ENCODE measurements at places on chromosomes 3 and 15.

- DNase-seq: no peak
Observed at GRCh38 chr3:178436773-178437172, 99.5 kb upstream of the KCNMB2 start.

- DNase-seq: no peak
Observed at GRCh38 chr15:44468709-44469385, 41.4 kb downstream of the CTDSPL2 start.

- no peak for DNase-seq
Observed at GRCh38 chr3:24352893-24353553, 141.6 kb downstream of the THRB start.

GRCh38 chr3:9254764-9255163 is 5.3 kb upstream of the SRGAP3 start:
- DNase-seq: no peak

DNA sequence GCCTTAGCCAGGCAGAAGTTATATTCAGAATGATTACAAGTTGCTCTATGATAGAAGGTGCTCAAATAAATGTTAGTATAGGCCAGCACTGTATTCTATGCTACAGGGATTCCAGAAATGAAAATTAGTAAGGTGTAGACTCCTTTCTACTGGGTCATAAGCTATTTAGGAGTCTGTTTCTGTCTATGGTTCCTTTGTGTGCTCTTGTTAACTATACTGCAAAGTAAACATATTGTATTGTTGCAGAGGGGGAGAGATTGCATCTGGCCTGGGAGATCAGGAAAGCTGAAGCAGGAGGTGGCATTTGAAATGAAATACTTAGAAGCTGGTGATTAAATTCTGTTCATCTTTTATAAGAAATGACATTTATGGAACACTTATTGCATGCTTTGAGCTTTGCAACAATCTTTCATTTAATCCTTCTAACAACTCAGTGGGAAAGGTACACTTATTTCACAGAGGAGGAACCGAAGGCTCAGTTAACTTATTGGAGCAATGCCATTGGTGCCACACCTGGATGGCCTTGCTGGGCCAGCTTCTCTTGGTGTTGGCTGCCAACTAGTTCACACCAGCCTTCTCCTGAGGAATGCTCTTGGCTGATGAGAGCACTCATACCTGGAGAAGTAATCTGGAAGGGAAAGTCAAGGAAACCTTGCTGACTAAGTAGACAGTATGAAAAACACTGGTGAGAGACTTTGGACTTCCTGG is 39.1 kb downstream of the ABHD5 start:
- DNase-seq: no peak

GRCh38 chr3:119297169-119297568 is 3.0 kb downstream of the ARHGAP31 start:
- no peak for DNase-seq

GRCh38 chr3:194714564-194714963 is 28.9 kb downstream of the FAM43A start:
- no peak for DNase-seq

- no peak for DNase-seq
Observed at GRCh38 chr3:150741497-150742140, 21.4 kb downstream of the SIAH2 start.

- DNase-seq: no peak
Observed at GRCh38 chr15:51798281-51798680, 31.2 kb upstream of the TMOD3 start.

DNA sequence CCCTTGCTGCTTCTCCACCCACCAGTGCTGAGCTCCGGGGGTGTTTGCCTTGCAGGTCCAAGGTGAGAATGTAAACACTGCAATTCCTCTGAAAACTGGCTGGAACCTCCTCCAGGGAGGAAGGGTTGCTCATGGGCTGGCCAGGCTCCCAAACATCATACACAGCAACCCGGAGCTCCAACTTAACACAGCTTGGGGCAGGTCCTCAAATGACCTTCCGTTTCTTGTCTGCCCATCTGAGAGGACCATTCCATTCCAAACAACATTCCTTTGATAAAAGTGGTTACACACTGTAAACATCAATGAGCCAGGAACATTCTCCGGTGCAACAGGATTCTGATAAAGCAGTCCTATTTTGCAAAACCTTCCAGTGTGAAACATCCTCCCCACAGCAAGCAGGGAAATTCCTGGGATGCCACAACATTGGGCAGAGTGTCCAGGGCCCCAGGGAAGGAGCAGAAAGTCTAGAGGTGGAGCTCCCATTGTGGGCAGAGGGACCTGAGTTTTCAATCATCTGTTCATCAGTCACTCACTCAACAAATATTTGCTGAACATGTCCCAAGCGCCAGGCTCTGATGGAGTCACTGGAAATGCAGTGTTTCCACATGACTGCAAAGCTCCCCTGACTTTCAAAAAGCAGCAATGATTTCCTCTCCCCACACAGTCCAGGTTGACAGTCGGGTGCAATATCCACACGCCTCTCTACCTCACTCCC is 7.3 kb upstream of the HEG1 start:
- no peak for DNase-seq

GRCh38 chr3:56616478-56617006 is 59.6 kb downstream of the CCDC66 start:
- no peak for DNase-seq

All from ecto neural progenitor cell (in vitro differentiated cells).